ENCODE measurements at places on chromosomes 13 and 19.

GRCh38 chr19:35141837-35142605, 1.0 kb upstream of the FXYD7 start:
- peak; percentile 20 for DNase-seq

DNA sequence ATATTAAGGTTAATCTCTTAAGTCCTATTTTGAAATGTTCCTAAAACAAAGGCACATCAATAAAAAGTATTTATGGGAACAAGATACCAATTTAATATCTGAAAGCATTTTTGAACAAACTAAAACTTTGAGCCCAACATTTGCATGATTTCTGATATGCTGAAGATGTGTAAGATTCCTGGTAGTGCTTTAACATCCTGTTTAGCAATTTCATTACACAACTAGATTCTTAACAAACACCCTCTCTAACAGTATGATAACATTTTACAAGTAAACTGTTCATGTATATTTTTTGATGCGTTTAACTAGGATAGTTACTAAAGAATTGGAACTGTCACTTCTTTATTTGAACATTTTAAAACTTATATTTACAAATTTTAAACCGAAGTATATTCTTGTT, 63.9 kb downstream of the DACH1 start:
- DNase-seq = no peak

GRCh38 chr19:6087074-6087571, 23.2 kb downstream of the RFX2 start:
- DNase-seq = peak; percentile 64

DNA sequence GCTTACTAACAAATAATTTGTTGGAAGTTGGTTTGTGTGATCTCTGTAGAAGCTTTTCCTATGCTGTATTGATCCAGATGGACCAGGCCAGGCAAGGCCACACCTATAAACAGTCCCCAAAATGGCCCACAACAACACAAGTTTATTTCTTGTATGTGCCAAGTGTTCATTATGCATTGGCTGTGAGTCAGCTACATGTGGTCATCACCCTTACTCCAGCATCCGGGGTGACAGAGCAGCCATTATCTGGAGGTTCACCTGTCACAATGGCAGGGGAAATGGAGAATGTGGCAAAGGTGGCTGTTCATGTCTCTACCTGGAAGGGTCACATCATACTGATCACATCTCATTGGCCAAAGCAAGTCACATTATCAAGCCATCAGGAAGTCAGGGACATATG, 164.3 kb downstream of the DCT start:
- DNase-seq = no peak

DNA sequence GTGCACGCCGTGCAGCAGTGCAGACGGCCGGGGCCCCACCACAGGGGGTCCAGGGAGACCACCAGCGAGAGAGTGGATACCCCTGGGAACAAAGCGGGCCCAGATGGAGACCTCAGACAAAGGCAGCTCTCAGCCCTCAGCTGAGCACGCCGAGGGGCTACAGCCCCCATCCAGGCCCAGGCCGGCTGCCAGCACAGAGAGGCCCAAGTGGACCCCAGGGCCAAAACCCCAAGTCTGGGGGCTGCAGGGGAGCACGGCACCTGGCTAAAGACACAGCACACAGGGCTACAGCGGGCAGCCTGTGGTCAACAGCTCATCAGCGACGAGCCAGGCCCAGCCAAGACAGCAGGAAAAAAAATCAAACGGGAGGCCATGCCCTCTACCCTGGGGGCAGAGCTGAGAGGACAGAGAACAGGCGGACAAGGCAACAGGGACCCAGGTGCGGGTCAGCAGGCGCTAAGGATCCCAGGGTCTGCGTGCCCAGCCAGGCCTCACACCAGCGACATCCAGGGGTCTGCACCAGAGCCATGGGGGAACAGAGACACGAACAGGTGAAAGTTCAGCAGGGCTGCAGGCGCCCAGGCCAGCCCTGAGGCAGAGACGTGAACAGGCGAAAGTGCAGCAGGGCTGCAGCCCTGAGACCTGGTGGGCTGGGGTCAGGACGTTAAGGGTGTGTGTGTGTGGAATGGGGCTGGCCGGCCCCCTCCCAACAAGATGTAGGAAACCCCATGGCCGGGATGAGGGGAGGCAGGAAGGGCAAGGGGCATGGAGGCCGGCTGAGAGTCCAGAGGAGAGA, 34.3 kb downstream of the RASA3 start:
- DNase-seq = no peak

DNA sequence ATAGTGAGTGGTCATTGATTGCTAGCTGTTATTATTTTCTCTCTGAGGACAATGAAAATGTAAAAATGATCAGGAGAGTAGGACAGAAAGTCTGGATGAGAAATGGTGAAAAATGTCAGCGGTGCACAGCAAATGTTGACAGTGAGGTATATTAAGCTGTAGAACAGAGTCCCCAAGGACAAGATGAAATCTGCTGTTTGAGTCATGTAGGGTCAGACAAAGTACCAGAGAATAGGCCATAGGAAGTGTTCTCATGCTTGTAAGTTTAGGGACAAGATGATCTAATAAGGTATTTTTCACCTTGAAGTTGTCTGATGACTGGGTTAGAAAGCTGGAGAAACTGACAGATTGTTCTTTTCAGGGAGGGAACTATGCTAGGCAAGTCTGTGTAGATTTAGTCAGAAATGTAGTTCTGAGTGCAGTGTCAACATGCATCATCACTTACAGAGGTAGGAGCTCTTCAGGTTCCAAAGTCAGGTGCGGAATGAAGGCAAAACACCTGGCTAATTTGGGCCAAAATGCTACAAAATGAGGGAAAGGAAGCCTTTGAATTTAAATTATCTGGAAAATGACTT, 369.3 kb downstream of the DLEU7 start:
- no peak for DNase-seq

GRCh38 chr19:52922841-52923777, at the start of gene ZNF888:
TSS of gene ZNF888 (minus strand) at chr19:52923428. CDS start at chr19:52917873, 5,555 bp downstream.
- DNase-seq = peak; percentile 94

- no peak for DNase-seq
Observed at GRCh38 chr13:43036351-43037250, 13.2 kb downstream of the DNAJC15 start.

- no peak for DNase-seq
Observed at GRCh38 chr13:111948281-111948680, 118.7 kb upstream of the SOX1 start.

DNA sequence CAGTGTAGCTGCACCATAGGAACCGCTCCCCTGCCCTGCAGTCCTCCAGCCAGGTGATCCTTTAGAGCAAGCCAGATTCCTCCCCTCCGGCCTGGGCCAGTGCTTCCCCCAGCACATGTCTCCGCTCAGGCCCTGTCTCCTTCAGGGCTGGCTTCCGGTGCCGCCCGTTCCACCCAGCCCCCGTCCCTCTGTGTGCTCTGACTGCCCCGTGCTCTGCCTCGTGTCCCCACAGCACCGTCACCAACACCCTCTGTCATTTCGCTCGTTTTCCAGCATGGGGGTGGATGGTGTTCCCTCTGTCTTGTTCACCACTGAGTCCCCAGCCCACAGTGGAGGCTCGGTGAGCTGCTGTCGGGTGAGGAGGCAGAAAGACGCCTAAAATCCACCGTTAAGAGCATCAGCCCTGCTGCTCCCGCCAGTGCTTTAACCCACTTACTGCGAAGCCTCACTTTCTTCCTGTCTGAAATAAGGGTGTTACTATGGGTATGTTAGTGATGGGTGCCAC, 54.5 kb downstream of the TSSK6 start:
- peak; percentile 83 for DNase-seq

DNA sequence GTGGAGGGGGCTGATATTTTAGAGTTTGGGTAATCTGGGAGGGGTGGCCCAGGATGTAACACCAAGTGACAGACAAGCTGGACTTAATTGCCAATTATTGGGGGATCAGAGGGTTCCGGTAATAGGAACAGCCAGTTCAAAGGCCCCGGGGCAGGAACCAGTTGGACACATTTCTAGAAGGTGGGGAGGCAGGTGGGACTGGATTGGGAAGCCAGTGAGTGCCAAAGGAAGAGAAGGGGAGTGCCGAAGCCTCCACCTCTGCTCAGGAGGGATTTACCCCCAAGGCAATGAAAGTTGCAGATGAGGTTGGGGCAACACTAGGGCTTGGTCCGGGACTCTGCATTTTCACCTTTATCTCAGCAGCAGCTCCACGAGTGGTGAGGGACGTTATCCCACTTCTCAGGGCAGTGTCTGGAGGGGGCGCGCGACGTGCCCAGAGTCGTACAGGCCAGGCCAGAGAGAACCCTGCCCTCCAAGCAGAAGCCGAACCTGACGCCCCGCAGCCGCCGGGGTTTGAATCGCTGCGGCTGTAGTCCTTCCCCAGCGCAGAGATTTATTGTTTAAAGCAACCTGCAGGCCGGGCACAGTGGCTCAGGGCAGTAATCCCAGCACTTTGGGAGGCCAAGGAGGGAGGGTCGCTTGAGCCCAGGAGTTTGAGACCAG, 5.7 kb upstream of the JUND start:
- no peak for DNase-seq

GRCh38 chr13:25447396-25447795, 75.6 kb downstream of the ATP8A2 start:
- no peak for DNase-seq

DNA sequence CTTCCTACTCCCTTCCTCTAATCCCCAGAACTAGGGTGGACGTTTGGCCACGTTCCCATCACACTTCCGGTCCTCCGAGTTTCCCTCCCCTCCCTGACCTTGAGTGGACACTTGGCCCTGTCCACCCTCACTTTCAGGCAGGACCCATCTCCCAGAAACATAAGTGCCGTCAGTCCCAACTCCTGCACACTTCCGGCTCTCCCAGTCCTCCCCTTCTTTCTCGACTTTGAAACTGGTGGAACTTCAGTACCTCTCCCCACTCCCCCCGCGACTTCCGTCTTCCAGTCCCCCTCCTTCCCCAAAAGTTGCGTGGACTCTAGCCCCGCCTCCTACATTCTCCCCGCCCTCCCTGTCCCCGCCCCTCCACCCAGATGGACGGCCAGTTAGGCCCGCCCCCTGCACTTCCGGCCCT, 278 bp upstream of the ZNF274 start:
- peak; percentile 95 for DNase-seq

DNA sequence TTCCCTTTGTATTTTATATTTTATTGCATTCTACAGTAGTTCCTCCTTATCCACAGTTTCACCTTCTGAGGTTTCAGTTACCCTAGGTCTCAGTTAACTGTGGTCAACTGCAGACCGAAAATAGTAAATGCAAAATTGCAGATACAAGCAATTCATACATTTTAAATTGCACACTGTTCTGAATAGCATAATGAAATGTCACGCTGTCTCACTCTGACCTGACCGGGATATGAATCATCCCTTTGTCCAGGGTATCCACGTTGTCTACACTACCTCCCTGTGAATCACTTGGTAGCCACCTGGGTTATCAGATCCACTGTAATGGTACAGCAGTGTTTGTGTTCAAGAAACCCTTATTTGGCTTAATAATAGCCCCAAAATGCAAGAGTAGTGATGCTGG, 325.0 kb downstream of the DNAJC15 start:
- DNase-seq = no peak

DNA sequence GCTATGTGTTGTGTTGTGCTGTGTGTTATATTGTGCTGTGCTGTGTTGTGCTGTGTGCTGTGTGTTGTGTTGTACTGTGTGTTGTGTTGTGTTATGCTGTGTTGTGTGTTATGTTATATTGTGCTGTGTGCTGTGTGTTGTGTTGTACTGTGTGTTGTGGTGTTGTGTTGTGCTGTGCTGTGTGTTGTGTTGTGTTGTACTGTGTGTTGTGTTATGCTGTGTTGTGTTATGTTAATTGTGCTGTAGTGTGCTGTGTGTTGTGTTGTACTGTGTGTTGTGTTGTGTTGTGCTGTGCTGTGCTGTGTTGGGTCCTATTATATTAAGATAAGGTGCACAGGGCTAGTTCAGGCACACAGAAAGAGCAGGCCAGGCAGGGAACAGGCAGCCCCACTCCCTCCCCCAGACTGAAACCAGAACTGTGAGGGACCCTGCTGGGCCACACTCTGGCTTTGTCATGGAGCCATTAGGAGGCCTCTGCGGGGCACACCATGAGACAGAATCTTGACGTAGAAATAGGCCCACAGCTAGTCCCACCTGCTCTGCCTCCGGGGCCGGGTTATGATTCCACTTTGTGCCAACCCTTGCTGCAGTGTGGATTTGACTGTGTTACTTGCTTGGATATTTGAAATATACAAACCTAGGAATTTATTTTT, 12.1 kb downstream of the SOX1 start:
- DNase-seq = no peak

DNA sequence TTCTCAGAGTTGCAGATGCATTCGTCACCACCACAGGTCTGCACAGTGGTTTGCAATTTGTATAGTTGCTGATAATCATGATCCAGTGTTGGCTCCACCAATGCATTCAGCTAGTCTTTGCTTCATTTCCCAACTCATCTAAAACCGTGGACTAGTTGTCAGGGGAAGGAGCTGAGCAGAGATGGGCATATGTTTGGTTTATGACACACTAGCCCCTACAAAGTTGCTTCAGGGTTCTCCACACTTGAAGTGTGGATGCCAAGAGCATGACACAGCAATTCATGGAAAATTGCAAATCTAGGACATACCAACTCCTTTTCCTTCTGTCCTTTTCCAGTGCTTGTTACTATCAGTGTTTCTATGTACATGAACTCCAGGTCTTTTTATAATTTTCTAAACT, 168.0 kb downstream of the TNFSF13B start:
- DNase-seq = no peak

GRCh38 chr19:642767-643727, 3.4 kb downstream of the FGF22 start:
- DNase-seq = no peak

DNA sequence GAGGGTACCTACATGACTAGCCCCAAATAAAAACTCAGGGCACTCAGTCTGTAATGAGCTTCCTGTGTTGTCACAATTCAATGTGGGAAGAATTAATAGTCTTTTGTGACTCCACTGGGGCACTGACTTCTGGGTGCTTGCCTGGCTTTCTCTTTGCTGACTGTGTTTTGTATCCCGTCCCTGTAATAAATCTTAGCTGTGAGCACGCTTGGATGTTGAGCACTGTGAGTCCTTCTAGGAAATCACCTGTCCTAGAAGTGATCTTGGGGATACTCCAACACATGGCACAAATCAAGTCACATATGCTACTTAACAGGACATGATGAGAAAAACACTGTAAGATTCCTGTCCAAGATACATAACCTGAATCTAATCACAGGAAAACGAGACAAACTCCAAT, 83.0 kb downstream of the USP12 start:
- no peak for DNase-seq

- no peak for DNase-seq
Observed at GRCh38 chr13:110062777-110063442, 244.0 kb downstream of the COL4A1 start.

- no peak for DNase-seq
Observed at GRCh38 chr13:102913914-102914313, 68.1 kb downstream of the ERCC5 start.

GRCh38 chr19:3494559-3494958, 5.9 kb downstream of the DOHH start:
- peak; percentile 76 for DNase-seq

DNA sequence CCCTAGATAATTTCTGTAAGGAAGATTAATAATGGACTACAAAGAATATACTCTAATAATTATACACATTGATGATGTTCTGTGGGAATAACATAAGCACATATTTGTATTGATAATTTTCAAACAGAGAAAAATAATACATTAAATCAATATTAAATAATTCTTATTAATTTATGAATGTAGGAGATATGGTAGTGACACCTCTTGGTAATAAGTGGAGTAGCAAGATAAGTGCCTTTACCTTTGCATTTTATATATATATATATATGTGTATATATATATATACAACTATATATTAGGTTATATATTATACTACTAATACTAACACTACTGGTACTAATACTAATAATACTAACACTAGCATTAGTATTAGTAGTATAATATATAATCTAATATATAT, 905.8 kb downstream of the SLITRK1 start:
- DNase-seq = no peak

Data from activated CD8-positive, alpha-beta T cell treated with anti-CD3 and anti-CD28 coated beads for 36 hours (primary cell).